ENCODE measurements at places on chromosomes 2 and 18.
A peak's percentile ranks its signal among the peaks of the same experiment; 100 is the strongest.

DNA sequence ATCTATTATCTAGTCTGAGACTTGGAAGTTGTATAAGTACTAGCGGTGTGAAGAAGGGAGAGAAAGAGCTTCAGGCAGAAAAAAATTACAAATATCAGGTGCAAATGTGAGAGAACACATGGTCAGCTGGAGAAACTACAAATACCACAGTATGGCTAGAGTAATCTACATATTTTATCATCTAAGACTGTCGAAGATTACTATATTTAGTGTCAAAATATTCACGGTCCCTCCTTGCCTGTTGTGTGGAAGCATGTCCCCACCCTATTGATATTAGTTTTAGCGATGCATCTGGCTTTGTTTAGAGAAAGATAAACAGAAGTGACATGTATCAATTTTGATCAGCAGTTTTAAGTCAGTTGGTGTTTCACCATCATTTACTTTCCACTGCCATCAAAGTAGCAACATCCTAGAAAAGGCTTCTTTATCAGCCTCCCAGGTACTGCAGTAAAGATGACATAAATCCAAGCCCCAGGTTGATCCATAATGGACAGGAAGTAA is 90.5 kb upstream of the ITGA4 start:
- DNase-seq, result no peak

GRCh38 chr2:178954049-178954448 is 95.9 kb downstream of the CCDC141 start:
- DNase-seq, result no peak

- DNase-seq, result peak; percentile 23
These were observed 303.8 kb upstream of the TRIB2 start for GRCh38 chr2:12412898-12413305.

- DNase-seq, result no peak
These were observed 5.5 kb upstream of the CYBRD1 start for GRCh38 chr2:171516793-171517192.

DNA sequence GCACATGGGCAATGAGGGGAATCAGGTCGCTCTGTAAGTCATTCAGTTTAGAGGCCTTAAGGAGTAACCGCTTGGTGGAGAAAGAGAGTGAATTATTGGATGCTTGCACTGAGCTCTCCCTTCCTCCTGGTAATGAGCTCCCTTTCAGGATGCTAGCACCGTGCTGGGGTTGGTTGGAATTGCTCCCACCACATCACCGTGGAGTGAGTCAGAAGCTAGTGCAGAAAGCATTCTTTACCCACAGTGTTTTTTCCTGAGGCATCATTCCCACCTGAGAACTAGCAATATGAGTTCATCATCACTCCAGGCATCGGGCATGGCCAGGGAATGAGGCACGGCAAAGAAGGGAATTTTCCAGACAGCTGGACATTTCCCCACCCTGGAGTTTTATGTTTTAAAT is 57.6 kb downstream of the ITGB6 start:
- DNase-seq, result no peak

DNA sequence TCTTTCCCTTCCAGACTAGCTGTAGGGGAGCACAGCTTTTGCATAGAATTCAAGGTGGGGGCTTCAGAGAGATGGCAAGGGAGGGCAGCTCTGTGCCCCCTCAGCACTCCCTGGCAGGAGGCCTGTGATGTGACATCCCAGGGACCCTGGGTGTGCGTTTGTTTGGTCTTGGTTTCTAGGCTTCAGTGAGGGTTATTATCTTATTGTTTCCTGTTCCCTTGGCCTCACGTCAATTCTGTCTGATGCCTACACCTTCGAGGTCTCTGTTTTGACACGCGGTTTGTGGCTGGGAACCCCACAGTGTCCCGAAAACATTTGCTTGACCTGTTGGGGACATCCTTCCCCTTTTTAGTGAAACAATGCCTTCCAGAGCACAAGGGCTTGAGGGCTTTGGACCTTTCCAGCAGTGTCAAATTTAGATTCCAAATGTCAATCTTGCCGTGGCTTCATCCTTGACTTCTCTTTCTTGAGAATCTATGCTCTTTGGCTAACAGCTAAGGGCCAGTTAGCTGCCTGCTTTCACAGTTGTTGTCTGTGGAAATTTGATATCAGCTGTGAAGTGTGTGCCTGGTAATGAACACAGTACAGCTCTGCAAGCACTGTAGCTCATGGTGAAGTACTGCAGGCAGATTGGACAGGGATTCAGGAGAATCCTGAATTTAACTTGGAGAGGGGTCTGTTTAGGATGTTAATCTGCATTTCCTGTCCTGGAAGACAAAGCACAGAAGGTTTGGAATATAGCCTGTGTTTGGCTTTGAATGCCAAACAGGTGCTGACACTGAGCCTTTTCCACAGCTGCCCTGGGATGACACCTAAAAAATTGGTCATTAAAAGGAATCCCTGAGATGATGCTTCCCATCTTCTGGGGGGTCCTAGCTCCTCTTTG is 108.2 kb upstream of the CXCR4 start:
- DNase-seq, result no peak

DNA sequence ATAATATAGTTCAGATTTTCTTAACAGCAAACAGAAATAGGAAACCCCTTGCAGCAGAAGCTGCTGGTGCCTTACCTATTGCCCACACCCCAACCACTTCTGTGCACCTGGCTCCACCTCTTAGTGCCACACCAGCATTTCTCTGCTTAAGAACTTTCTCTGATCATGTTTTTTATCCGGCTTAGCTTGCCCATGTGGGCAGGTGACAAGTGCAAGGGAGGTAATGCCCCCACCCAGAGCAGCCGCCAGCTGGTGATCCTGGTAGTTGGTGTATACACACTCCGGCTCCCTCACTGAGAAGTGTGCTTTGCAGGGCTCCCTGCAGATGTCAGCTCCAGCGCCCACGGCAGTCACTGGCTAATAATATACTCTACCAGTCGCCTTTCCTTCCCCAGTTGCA is 126.3 kb downstream of the ALPK2 start:
- no peak for DNase-seq

GRCh38 chr18:79056827-79057367 is 12.3 kb upstream of the ATP9B start:
- DNase-seq, result no peak

DNA sequence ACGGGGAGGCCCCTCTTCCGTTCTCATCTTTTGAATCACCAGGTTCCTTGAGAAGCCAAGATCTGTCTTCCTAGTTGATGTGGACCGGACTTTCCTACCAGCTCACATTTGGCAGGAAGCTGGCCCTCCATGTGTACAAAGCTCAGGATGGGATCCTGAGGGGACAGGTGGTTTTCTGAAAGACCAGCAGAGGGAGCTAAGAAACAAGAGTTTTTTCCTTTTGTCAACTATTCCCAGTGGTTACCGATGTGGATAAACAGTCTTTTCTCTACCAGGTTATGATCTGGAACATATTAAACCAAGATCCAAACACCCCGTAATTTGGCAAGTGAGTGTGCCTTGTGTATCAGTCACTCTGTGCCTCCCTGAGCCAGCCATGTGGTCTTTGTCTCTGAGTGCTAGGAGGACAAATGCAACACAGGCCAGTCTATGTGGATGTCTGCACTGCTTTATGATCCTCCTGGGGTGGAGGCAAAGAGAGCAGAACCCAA is 25.1 kb upstream of the ARHGAP25 start:
- peak; percentile 46 for DNase-seq

GRCh38 chr2:10285191-10285555 is 17.5 kb upstream of the HPCAL1 start:
- no peak for DNase-seq

DNA sequence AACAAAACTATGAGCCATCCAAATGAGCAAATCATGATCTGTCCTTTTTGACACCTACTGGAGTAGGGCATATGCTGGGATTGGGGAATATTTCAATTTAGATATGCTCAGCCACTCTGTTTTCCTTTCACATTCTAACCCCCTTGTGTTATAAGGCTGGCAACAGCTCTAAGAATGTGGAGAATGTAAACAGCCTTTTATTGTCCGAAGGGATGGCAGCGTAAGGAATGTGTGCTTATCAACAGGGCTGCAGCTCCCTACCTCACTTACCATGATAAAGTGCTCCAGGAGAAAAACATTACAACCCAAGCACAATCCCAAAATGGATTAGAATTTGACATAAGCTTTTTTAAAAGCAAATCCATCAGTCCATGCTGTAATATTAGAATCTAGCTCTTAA is 2.2 kb downstream of the NXPH2 start:
- peak; percentile 14 for DNase-seq

- peak; percentile 13 for DNase-seq
These were observed 380.4 kb downstream of the CLIP4 start for GRCh38 chr2:29495536-29496060.

GRCh38 chr2:46337208-46337994 is 40.2 kb downstream of the EPAS1 start:
- DNase-seq, result no peak

DNA sequence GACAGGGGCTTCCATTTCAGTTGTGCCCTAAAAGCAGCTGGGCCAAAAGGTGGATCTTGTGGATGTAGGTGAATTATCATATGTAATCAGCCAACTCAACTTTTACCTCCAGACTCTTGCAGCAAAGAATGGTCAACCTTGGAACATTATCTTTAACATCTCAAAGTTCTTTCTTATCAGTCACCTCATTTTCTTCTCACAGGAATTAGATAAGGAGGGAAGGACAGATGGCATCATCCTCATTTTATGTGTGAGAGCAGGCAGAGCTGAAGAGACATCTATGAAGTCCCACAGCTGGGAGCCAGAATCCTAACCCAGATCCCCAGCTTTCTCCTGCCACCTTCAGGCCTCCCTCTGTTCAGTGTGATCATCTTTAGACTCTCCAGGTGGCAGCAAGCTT is 182.1 kb downstream of the MGAT5 start:
- no peak for DNase-seq

DNA sequence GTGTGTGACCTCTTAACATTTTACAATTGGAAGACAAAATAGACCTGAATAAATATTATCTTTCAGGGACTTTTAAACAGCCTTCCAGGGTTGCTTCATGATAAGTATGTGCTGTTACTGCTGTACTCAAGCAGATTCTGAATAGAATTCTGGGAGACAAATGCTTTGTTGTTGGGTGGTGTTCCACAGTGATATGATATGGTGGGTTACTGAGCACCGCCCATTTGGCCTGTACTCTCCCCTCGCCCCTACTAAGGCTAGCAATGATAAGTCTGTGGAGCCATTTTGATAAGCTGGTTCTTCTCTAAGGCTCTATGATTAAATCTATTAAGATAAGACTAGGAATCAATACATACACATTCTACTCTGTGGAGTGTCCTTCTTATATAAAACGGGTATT is 89.8 kb upstream of the ITGA4 start:
- DNase-seq, result no peak

GRCh38 chr2:74921236-74921736 is 37.2 kb upstream of the POLE4 start:
- DNase-seq, result no peak

DNA sequence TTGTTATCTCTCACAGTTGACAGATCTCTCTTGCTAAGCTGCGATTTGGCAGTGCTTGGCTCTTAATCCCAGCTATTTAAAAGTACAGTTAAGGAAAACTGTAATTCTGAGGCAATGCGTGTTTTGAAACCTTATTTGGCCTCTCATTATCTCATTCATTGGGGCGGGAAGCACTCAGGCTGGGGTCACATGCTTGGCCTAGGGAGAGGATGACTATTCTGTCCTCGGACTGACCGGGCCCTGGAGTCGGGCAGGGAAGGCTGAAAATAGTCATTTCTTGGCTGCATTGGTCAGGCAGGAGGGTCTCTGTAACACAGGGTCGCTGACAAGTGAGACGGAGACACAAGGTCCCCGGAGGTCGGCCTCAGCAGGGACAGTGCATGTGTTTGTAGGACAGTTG is 20.2 kb upstream of the EMILIN2 start:
- no peak for DNase-seq

DNA sequence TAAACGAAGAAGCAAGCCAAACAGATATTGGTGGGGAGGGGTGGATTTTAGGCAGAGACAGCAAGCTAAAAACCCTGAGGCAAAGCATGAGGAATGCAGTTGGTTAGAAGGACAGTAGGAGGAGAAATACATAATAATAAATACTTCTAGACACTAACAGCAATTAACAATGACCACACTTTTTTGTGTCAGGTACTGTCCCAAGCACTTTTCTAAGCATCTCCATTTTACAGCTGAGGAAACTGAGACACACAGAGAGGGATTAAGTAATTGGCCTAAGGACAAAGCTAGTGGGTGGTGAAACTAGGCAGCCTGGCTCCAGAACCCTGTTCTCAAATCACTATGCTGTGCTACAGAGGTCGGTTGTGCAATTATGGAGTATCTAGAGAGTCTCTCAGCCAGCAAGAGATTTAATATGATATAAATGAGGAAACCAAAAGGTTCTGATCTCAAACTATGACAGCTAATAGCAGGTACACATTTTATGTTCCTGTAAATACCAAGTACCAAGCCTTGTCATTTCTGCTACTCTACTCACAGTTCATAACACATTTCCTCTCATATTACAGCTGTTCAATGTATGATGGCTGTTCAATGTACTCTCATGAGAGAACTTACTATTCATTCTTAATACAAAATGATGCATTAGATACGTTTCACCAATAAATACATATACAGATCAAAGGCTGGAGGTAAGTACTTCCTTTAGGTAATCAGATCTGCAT is 5.3 kb downstream of the MAP4K3 start:
- no peak for DNase-seq

DNA sequence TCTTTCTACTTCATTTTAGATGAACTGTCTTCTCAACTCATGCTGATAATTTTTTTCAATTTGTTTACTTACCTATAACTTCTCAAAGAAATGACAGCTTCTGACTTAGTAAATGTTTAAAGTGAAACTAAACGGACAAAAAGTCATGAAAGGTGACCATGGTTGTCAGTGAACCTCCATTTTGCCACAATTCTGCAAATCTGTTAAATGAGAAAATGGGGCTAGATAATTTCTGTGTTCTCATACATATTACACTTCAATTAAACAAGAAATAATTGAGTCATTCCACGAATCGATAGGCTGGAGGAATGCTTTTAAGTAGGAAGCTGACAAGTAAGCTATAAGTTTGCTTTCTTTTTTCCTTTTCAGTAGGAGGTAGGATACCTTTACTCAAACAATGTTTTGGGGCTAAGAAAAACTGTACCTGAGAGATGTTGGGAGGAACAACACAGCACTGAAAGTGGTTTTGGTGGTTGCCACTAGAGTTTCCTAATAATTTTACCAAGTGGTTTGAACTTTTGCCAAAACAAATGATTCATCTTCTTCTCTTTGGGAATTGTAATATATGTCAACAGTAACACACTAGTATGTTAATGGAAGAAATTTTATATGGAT is 17.1 kb downstream of the DYNAP start:
- peak; percentile 8 for DNase-seq

GRCh38 chr2:150595803-150596470 is 108.5 kb upstream of the RND3 start:
- peak; percentile 83 for DNase-seq

- DNase-seq, result no peak
These were observed 111.3 kb upstream of the TTC27 start for GRCh38 chr2:32516567-32516966.

GRCh38 chr2:66824926-66825325 is 390.0 kb downstream of the MEIS1 start:
- DNase-seq, result no peak

DNA sequence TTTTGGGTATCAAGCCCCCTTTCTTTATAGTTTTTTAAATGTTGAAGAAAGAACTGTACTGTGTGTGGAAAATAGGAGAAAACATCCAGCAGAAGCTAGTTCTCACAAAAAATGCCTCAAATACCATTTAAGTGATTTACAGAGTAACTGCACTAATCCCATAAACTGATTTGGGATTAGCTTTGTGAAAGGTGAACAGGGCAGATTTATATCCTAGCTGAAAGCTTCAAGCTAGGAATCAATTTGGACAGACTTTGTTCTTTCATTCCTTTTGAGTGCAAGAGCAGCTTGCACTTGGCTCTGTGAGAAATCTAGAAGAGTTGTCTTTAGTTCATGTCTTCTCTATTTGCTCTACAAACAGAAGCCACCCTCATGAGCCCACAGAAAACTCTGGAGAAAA is 183.9 kb upstream of the VRK2 start:
- no peak for DNase-seq

- no peak for DNase-seq
These were observed 235.0 kb downstream of the KLHL29 start for GRCh38 chr2:23619941-23620340.

Data from fibroblast of upper back skin (primary cell).